NCI-H1930 (cell line): ENCODE measurements at places on chromosomes 5 and 9.

- no peak for DNase-seq
Observed at GRCh38 chr5:84274585-84275468, 109.9 kb downstream of the EDIL3 start.

DNA sequence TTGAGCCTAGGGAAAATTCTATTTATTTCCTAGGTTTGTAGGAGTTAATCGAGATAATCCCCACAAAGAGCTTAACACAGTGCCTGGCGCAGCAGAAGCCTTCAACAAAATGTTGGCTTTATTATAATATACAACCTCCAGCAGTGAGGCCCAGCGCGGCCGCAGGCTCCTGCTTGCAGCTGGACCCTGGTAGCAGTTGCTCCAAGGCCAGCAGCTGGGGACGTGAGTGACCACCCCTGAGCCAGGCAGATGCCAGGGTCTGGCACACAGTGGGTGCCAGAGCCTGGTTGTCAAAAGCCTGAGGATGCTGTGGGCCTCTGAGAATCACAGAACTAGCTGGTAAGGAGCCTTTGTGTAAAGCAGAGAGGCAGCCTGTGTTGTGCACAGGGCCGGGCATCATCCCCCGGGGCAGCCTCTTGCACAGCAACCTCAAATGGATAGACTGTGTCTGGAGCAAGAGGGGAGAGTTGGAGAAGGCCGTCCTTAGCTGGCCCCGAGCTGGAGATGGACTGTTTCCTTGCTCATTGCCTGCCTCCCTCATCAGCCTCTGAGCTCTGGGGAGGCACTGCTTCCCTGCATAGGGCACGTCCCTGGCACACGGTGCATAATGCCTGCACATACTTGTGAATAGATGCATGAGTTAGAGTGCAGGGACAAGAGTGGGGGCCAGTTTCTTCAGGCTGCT lies 17.3 kb downstream of the CSF1R start:
- no peak for DNase-seq

DNA sequence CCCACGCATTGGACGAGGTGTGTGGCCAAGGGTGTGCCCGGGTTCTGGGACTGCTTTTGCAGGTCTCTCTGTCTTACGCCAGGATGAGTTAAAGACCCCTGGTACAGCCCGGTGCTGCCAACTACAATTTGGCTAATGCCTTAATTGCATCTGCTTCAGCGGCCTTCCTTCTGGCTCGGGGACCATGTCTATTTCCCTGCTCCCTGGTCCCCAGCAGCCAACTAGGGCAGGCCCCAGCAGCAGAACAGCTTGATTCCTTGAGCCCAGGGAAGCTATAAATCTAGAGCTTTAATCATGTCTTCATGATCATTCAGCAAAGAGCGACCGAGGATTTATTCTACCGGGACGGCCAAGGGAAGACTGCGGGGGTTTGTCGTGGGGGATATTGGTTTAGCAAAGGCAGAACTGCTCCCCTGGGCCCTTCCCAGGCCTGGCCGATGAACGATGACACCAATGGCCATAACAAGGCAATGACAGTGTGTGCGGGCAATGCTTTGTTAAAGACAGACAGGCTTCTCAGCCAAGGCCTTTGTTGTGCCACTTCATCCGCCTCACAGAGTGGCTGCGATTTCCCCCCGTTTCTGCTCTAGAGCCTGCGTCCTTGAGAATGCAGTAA lies 51.4 kb downstream of the CFAP77 start:
- DNase-seq: no peak

DNA sequence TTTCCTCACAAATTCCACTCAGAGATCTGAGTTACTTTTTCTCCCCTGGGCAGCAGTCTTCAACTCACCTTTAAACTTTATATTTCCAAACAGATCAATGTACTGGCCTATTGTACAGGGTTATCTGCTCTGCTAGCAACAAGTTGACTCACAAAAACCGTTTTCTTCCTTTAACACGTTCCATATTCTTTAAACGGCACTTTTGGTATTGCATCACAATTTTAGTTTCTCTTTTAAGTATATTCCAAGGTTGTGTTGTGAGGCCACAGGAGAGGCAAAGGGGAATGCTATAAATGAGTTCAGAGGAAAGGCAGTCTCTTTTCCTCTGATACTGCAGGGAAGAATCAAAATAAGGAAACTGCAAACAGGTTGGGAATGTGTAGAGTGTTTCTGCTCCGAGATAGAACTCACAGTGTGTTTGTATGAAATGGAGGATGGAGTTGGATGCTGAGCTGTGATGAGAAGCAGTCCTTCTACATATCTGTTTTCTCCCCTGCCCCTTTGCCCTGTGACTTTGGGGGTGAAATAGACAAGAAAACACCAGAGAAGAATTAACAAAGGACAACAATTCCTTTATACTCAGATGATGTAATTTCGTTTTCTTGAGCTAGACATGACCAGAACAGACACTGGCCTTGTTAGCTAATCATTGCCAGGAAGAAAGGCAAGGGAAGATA lies 9.9 kb upstream of the ALDOB start:
- DNase-seq: no peak

DNA sequence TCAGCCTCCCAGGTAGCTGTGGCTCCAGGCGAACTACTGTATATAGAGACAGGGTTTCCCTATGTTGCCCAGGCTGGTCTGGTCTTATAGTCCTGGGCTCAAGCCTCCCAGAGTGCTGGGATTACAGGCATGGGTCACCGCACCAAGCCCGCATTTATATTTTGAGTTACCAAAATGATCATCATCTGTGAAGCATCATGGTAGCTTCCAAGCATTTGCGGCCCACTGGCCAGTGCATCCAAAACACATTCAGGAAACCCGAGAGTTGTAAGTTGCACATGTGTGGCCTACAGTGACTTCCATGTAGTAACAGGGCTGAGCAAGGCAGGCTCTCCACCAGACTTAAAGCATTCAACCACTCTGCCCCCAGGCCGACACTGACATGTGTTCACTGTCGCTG lies 2.3 kb downstream of the BRD3OS start:
- no peak for DNase-seq

DNA sequence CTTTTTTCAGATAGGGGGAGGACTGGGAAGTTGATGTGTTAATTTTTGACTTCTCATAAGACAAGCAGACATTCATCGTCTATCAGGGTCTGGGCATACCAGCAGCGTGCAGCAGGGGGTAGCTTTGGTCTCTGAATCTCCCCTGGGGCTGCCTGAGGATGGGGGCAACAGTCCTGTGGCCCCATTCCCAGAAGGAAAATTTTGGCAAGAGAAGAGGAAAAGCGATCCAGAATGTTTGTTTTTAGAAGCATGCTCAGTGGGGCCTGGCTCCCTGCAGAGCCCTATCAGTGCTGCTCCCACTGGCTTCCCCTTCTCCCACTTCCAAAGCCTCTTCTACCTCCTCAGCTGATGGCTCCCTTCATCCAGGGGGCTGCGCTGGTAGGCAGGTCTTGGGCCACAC lies 194.8 kb upstream of the IL12B start:
- no peak for DNase-seq

GRCh38 chr5:60382716-60383115 lies 317.2 kb downstream of the DEPDC1B start:
- DNase-seq: no peak

DNA sequence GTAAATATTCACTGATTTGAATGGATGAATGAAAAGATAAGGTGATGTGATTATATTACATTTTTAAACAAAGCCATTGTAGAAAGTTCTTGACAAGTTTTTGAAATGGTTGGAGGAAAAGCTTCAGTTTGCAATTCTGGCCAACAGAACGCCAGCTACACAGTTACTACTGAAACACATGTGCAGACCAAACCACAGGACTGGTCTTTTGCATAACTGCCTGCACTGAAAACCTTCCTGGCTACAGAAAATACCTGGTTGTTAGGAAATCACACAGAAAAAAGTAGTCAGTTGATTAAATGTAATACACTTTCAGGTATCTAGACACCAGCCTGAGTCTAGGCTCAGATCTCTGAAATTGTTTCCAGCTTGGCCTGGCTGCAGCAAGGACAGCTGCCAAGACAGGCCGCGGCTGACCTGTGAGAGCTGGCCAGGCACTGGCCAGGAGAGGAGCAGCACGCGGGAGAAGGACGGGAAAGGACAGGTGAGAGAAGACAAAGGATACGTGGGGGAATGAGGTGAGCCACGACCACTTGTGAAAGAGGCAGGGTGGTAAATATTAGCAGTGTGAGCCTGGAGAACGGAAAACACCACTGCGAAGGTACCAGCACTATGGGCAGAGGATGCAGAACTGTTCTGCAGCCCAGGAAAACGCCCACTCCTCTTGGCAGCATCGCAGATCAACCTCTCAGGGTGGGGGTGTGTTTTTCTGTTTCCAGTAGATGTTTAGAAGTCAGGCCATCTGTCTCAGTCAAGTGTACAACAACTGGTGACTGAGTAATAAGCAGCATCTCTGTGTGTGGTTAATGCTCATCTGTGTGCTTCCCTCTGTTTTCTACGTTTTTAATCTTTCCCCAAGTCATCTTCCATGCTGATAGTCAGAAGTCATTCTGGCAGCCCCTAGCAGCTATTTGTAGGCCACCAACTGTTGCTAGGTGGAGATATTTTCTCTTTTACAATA lies 137.4 kb downstream of the SCAMP1 start:
- no peak for DNase-seq

DNA sequence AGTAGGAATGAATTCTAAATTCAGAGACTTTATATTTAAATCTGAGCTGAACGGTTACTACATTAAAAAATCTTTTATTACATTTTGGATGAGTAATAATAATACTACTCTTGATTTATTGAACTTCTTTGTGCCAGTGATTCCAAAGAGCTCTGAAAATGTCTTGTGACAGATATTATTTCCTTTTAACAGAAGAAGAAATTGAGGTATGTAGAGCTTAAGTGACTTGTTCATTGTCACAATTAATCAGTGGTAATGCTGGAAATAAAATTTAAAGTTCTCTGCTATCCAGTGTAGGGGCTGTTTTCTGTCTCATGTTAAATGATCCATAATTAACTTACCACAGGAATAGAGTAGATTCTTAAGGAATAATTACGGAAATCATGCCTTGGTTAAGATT lies 335.3 kb downstream of the KIAA0825 start:
- no peak for DNase-seq

- no peak for DNase-seq
Observed at GRCh38 chr5:173191561-173191960, 43.4 kb downstream of the NKX2-5 start.

DNA sequence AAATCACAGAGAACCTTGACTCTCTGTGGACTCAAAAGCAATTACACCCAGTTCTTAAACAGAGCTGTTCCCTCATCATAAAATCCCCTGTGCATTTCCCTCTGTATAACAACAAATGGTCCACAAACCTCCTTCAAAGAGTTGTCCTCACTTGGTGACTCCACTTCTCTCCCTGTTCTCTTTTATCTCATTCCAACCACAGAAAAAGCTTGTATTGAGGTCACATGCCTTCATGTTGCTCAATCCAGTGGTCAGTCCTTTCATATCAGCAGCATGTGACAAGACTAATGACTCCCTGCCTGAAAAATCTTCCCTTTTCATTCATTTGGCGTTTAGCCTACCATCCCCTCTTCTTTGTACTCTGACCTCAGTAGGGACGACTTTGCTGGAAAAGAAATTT lies 158.0 kb downstream of the DEPDC1B start:
- DNase-seq: no peak

DNA sequence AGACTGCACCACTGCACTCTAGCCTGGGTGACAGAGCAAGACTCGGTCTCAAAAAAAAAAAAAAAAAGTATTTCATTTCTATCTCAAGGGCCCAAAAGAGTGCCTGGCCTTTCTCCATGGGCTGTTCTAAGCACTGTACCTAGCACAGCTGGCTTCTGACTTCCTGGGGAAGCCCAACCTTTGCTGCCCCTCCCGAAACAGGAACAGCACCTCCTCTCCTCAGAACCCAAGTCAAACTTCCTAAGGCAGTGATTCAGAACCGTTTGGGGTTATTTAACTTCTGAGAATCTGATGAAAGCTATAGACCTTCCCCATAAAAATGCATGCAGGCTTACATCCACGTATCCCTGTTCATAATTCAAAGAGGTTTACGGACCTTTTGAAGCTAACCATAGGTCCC lies 57.8 kb downstream of the NRG2 start:
- no peak for DNase-seq

DNA sequence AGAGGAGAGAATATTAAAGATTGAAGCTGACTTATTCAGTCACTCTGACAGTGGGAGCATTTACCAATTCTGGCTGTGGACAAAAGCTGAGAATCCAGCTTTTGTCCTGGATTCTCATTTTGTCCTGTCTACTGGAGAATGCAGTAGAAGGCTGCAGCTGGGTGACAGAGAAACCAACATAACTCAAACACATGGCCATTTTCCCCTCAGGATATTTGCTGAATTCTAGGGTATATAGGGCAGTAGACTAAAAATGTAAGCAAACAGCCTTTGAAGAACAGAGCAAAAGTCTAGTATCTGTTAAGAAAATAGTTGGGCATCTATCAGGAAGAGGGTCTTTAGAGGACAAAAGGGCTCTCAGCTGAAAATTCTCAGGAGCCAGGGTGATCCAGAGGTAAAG lies 20.6 kb downstream of the ZNF484 start:
- DNase-seq: no peak

DNA sequence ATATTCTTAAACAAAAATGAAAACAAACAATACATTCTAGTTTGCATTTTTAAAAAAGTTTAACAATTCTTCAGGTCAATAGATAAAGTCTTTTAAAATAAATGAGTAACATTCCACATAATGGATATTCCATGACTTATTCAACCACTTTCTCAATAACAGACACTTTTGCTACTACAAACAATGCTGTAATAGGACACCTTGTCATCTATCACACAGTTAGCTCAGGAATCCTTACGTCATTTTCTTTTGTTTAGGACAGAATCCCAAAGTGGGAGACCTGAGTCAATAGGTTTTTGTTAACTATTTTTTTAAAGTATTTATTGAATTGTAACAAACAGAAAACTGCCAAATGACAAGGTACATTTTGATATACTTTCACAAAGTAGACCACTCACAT lies 72.5 kb downstream of the CEP120 start:
- DNase-seq: no peak

DNA sequence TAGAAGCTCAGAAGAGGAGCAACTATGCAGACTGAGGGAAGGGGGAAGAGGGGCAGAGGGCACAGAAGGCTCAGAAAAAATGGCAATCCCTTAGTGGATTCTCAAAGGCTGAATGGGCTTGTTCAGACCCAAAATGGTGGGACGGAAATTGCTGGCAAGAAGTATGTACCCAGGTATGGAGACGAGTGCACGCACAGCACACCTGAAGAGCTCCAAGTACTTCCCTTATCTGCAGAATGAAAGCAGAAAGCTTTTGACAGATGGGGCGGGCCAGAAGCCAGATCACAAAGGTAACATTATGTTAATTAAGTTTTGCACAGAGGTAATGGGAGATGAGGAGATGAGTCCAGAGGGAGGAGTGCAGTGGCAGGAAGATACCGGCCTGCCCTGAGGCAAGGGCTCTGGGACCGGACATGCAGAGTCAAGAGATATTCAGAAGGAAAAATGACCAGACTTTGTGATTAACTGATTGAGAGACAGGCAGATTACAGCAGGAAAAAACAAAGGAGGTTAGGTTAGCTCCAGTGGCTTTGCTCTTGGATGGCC lies 138.1 kb upstream of the PIK3R1 start:
- DNase-seq: no peak

- DNase-seq: no peak
Observed at GRCh38 chr5:103690676-103691075, 128.1 kb upstream of the NUDT12 start.

GRCh38 chr5:93585041-93585766 lies 2.2 kb downstream of the NR2F1 start:
- DNase-seq: no peak

GRCh38 chr9:19231904-19232822 lies 1.7 kb downstream of the DENND4C start:
- no peak for DNase-seq
